Activated CD4-positive, alpha-beta T cell treated with anti-CD3 and anti-CD28 coated beads, Interleukin-10, Interleukin-2, amounts not matched to agents 100 ng/mL and 50 ng/mL, durations not matched to agents 16 hours and 8 hours (primary cell): ENCODE measurements at places on chromosomes 5 and 9.

DNA sequence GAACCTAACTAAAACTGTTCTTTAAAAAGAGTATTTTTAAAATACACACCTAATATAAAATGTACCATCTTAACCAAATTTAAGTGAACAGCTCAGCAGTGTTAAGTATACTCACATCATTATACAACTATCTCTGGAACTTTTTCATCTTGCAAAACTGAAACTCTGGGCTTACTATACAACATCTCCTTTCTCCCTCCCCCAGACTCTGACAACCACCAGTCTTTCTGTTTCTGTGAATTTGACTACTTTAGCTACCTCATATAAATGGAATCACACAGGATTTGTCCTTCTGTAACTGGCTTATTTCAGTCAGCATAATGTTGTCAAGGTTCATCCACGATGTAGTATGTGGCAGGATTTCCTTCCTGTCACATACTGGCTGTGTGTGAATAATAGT lies 93.5 kb downstream of the FOXD1 start:
- no peak for DNase-seq

DNA sequence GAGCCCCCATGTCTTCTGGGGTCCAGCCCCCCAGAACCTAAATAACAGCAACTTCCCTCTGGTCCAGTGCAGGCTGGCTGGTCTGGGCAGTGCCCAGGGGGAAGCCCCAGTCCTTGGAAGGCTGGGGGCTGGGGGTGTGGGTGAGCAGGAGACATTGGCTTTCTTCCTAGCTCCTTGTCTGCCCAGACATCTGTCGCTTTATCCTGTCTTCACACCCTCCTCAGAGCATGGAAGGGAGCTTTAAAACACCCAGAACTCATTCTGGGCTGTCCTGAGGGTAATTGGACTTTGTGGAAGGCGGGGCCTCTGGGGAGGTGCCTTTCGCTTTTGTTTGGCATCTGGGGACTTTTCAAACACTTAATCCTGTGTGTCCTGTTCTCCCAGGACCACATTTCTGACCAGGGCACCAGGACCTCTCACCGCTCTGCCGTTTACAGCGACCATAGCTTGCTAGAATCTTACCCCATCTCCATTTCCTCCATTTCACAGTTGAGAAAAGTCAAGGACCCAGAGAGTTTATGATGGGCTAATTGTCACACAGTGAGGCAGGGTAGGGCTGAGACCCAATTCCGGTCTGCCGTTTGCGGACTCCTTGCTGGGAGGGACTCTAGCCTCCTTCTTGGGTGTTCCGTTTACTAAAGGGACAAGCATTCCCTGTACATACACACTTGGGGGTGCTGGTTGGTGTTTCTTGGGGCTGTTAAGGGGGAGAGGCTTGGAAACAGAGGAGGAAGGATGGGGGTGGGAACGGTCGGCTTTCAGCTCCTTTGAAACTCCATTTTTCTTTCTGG lies 1.1 kb downstream of the GSN start:
- no peak for DNase-seq

GRCh38 chr5:133967698-133968203 lies 674 bp downstream of the C5orf15 start:
- DNase-seq, result peak; percentile 14

- DNase-seq, result no peak
Measured at GRCh38 chr5:39624268-39624886, 199.6 kb upstream of the DAB2 start.

DNA sequence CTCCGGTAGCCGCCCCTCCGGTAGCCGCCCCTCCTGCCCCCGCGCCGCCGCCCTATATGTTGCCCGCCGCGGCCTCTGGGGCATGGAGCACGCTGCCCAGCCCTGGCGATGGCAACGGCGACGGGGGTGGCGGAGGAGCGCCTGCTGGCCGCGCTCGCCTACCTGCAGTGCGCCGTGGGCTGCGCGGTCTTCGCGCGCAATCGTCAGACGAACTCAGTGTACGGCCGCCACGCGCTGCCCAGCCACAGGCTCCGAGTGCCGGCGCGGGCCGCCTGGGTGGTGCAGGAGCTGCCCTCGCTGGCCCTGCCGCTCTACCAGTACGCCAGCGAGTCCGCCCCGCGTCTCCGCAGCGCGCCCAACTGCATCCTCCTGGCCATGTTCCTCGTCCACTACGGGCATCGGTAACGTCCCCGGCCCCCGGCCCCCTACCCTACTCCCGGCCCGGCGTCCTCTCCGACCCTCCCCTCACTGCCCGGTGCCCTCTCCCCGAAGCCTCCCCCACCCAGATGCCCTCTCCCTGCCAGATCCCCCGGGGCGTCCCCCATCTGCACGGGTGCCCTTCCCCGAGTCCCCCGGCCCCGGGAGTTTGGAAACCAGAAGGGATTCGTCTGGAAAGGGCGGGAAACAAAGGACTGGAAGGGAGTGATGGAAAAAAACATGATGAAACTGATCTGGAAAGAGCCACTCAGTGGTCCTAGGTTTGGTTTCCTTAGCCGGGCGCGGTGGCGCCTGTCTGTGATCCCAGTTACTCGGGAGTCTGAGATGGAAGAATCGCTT lies 417 bp downstream of the SRD5A1 start:
- peak; percentile 14 for DNase-seq

DNA sequence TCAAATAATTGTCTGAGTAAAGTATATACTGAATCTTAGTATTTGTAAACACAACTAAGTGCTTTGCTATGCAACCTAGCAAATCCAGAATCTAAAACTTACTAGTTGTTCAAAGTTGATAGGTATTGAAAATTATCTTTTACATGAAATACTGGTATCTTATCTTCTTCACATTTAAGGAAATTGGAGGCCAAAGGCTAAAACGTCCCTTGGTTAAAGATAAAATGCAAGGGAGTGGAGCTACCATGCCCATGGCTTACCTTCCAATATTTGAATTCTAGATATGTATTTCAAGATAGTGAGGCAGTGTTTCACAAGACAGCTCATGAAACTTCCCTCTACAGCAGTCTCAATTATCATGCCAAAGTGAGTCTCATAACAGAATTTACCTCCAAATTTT lies 373.5 kb downstream of the KIAA0825 start:
- DNase-seq, result no peak

DNA sequence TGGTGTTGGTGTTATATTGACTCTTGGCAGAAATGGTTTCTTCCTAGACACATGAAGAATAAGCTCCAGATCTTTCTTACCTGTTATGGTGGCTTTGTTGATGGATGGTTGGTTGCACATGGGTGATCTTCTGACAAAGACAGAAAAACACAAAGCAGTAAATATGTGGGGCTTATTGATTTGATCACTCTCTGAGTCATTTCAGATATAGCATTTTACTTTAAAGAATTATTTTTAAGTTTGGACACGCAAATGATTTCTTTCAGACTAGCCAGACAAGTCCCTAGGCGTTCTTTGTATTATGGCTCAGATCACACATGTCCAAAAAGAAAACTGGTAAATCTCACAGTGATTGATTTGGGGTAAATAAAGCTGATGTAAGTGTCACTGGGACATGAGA lies 597.6 kb downstream of the RAB3C start:
- no peak for DNase-seq

GRCh38 chr5:118776755-118777154 lies 211.6 kb downstream of the DTWD2 start:
- DNase-seq, result no peak

DNA sequence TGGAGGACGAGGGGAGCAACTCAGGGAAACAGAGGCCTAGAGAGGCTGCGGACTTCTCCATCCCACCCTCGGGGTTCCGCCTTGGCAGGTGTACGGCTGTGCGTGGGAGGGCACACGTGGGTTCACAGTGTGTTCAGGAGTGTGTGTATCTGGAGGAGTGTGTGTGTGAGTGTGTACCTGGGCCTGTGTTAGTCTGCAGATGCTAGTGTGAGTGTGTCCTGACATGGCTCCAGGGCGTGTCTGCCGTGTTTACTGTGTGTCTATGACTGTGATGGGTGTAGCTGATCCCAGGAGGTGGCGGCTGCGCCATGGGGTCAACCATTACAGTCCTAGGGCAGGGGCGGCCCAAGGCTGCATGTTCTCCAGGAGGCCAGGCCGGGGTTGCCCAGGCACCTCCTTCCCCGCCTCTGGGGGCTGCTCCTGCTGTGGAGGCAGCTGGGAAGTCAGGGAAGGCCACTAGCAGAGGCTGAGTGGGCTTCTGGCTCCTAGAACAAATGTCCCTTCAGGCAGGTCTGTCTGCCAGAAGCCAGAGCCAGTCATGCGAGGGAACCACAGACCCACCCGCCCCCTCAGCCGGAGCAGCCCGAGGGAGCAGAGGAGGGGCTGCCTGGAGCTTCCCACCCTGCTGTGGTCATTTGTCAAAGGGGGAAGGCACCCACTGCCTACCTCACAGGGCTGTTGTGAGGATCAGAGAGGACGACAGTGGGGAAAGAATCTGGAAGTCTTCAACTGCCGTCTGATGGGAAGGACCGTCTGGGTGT lies 21.4 kb downstream of the CRB2 start:
- no peak for DNase-seq

DNA sequence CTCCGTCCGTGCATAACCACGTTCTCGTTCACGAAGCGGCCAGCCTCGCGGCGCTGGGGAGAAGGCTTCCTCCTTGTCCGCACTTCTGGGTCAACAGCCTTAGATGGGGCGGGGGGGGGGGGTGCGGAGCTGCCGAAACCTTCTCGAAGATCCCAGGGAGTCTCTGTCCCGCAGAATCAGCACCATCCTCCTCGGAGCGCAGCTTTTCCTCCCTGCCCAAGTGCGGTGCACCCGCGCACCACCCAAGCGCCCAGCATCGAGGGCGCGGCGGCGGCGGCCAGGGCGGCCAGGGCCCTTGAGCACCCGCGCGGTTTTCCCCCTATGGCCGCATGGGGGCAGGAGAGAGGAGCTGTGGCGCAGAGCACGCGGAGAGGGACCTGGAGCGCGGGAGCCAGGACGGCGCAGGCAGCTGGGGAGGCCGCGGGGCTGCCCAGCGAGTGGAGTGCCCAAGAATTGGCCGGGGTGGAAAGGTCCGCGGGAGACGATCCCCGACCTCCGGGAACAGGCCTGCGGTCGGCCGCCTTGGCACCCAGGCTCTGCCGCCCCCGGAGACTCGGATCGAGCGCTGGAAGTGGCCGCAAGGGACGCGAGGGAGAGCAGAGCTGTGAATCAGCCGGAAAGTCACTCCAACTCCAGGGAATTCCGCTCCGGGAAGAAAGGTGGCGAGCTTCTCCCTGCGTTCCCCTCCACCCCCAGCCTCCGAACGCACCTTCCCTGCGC lies 43.1 kb downstream of the TMEM174 start:
- peak; percentile 65 for DNase-seq

DNA sequence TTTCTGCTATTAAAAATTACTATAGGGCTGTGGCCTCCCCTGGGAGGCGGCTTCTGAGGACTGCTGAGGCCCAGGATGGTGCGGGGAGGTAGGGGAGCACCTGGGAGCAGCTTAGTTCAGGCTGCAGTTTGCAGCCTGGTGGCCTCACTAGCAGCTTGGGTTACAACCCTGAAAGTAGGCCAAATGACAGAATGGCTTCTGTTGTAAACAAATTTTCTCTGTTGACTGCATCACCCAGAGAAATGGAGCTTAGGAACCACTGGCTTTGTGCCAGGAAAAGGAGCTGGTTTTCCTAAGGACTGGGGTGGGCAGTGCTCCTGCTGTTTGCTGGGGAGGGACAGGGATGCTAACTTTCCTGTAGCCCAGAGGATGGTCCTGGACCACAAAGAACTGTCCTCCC lies 130.3 kb downstream of the ENTREP1 start:
- DNase-seq, result no peak

GRCh38 chr5:68344447-68345111 lies 129.0 kb downstream of the PIK3R1 start:
- peak; percentile 63 for DNase-seq

DNA sequence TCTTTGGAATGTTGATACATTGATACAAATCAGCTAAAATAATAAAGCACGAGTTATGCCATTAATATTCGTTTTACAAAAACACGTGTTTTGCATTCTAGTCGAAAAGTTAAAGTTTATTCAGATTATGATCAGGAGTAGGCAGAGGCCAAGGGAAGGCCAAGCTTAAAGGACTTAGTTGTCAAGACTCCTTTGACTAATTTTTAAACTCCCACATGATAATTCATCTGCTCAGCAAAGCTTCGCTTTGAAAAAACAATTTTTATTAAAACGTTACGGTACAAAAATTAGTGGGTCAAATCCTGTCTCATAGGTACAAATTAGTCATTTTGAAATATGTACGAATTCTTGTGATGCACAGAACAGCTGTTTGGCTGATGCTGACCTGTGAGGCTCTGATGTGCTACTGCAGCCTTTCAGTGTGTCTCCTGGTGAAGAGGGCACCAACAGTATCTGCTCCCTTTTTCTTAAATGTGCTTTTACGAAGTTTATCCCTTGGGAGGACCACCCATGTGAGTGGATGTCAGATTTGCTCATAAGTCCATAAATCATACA lies 23.0 kb upstream of the NR3C1 start:
- peak; percentile 47 for DNase-seq
